Smooth muscle cell of trachea (primary cell): ENCODE measurements at places on chromosomes 12 and 14. TPM values are rescaled to one million over a fixed set of nuclear protein-coding genes. Genes with fewer than 3 reads are reported as not detected.

Gene HOXC13
- total RNA-seq, result not detected in 2 replicates

Gene IL22
- total RNA-seq, result not detected in 2 replicates

Gene CCDC197
- not detected in 2 replicates for total RNA-seq

Gene TCL1B
- not detected in 2 replicates for total RNA-seq

Gene ISM2
- total RNA-seq, result not detected in 2 replicates

Gene DPPA3
- total RNA-seq, result not detected in 2 replicates

Gene CLSTN3
- total RNA-seq, result 19.4 and 25.9 TPM in 2 replicates

Gene PSMD9
- 94.4 and 139 TPM in 2 replicates for total RNA-seq

Gene C14orf132
- 31.9 and 59.4 TPM in 2 replicates for total RNA-seq

Gene FITM1
- total RNA-seq, result 0.33 and 0.44 TPM in 2 replicates

Gene PRIMA1
- total RNA-seq, result not detected in 2 replicates

Gene KCNA5
- total RNA-seq, result not detected in 2 replicates

Gene SIX1
- 14.5 and 15.9 TPM in 2 replicates for total RNA-seq

Gene AQP6
- total RNA-seq, result not detected in 2 replicates

Gene SEC23A
- total RNA-seq, result 516 and 520 TPM in 2 replicates

Gene GRIP1
- 0.73 TPM in 1 of 2 replicates, not detected in the other for total RNA-seq

Gene SOAT2
- not detected in 2 replicates for total RNA-seq

Gene C12orf60
- total RNA-seq, result 0.99 and 1.3 TPM in 2 replicates

Gene TMEM119
- 388 and 611 TPM in 2 replicates for total RNA-seq

Gene ENDOU
- total RNA-seq, result 0.17 and 0.29 TPM in 2 replicates

Gene OR4E2
- total RNA-seq, result not detected in 2 replicates

Gene HAL
- under 0.01 TPM in 2 replicates for total RNA-seq

Gene CPM
- 50.4 and 91.2 TPM in 2 replicates for total RNA-seq

Gene SPX
- total RNA-seq, result 0.50 TPM in 1 of 2 replicates, not detected in the other

Gene ANO2
- total RNA-seq, result 0.44 TPM in 1 of 2 replicates, not detected in the other

Gene SLCO1A2
- total RNA-seq, result not detected in 2 replicates

Gene IL26
- total RNA-seq, result not detected in 2 replicates

Gene IL31
- not detected in 2 replicates for total RNA-seq

Gene RIC8B
- total RNA-seq, result 12.8 and 14.6 TPM in 2 replicates

Gene ZC3H14
- total RNA-seq, result 55.4 and 61.0 TPM in 2 replicates

Gene FAM186B
- total RNA-seq, result 0.29 and 0.99 TPM in 2 replicates

Gene KRT72
- total RNA-seq, result not detected in 2 replicates

Gene PYGL
- 63.3 and 90.3 TPM in 2 replicates for total RNA-seq

Gene CNTN1
- total RNA-seq, result 3.0 and 6.5 TPM in 2 replicates

Gene TMEM30B
- total RNA-seq, result 6.3 and 6.4 TPM in 2 replicates

Gene HOXC4
- total RNA-seq, result 0.15 and 0.17 TPM in 2 replicates

Gene CLEC1A
- not detected in 2 replicates for total RNA-seq

Gene GLIPR1
- 43.7 and 71.6 TPM in 2 replicates for total RNA-seq
